ENCODE measurements at places on chromosomes 2 and 18.

GRCh38 chr2:221107424-221107823 lies 464.7 kb downstream of the EPHA4 start:
- DNase-seq: no peak

DNA sequence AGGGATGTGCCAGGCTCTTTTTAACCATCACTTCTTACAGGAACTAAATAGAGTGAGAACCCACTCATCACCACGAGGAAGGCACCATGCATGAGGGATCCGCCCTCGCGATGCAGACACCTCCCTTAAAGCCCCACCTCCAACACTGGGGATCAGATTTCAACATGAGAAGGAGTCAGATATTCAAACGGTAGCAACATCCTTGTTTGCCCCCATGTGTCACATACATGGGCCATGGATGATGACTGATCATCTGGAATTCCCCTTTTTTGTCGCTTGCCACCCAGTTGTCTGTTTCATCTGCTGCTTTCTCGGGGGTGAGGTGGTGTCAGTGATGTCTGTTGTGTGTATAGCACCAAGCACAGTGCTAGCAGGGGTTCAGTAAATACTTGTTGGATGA lies 57.9 kb downstream of the NCK2 start:
- DNase-seq: peak; percentile 70

DNA sequence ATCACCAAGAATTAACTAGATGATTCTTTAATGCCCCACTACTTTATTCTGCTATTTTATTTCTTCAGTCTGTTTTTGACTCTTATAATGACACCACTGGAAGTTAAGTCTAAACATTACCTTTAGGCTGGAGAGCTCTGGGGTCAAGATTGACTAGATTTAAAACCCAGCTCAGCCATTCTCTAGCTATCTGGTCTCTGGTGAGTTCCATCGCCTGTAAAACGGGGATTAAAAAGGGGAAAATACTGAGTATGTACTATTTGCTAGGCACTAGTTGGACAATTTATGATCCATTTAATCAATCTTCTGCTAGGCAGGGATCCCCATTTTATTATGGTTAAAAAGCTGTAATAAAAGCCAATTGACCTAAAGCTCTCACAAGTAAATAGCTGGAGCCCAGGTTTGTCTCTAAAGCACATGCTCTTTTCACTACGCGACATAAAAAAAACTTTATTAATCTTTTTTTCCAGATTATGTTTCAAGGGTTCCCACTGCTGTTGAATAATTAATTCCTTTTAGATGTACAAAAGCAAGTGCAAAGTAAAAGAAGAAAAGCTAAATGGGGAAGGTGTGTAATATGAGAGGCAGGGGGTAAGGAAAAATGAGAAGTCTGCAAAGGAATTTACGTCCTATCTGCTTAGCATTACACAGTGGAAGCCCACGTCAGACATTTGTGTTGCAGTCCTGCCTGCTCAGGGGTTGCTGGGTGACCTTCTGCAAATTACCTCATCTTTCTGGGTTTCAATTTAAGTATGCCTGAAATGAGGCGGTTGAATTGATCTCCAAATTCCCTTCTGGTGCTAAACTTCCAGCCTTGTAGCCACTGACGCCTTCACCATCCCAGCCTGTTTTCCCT lies 918 bp upstream of the NABP1 start:
- peak; percentile 59 for DNase-seq

DNA sequence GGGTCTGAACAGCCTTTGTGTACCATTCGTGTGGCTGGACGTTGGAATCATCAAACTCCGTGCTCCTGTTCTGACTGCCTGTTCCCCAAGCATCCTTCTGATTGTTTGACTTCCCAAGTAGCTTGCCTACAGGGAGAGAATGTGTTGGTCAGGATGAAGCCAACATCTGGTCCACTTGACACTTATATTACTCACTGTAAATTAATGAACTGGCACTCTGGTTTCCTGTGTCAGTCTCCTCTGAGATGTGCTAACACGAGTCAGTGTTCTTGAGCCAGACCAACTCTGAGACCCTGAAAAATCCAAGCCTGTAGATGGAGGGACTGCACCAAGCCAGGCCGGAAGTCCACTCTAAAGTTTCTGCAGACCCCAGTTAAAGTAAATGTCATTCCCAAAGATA lies 440.9 kb downstream of the ZNF516 start:
- DNase-seq: no peak

- DNase-seq: no peak
Measured at GRCh38 chr2:6823111-6823510, 42.6 kb downstream of the CMPK2 start.

- peak; percentile 49 for DNase-seq
Measured at GRCh38 chr2:204027091-204027490, 90.5 kb downstream of the ICOS start.

DNA sequence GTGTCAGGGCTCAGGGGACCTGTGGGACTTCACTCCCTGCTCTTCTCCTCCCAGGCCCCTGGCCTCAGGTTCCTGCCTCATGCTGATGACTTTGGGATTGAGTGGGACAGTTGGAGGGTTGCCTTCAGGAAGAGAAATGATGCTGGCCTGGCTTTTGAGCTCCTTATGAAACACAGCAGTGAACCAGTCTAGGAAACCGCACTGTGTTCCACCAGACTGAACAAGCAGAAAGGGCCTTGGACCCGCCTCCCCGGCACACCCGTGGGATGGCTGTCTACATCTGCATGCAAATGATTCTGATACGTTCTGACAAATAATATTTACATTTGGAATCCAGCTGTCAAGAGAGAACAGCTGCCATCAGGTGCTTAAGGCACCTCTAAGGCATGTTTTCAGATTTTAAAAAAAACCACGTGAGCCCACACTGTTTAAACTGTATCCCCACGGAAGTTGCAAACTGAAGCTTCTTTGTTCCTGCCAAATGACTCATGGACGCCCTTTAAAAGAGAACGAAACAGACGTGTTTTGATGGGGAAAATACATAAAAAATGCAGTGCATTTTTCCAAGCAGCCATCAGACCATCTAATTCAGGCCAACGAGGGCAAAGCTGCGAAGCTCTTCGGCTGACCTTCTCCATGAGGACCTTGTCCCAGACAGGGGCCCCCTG lies 27.6 kb upstream of the ASAP2 start:
- DNase-seq: no peak

DNA sequence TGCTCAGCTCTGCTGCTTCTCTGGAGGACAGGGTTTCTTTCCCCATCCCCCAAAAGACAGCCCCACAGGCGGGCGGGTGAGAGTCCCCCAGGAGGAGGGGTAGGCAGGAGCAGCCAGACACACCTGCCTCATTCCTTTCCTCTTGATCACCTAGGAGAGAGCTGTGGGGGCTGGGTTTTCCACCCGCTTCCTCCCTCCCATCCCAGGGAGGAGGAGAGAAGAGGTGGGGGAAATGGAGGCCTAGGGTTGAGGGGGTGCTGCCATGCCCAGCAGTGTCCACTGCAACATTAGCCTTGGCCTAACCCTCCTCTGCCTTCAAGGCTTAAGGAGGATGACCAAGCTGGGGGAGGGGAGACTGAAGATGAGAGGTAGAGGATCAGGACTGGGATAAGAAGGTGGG lies 14.7 kb downstream of the WNT10A start:
- DNase-seq: no peak

DNA sequence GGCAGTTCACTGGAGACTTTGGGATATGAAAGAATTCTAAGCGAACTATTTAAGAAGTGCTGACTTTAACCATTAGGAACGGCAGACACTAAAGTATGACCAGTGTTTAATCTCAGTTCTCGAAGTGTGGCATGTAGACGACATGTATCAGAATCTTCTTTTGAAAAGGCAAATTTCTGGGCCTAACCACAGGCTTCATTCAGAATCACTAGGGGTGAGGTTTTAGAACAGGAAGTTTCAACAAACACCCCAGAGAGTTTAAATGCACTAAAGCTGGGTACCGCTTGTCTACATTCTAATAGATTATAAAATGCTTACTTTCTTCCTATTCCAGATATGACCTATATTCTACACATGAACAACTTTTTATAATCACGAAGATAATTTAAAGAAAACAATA lies 180.3 kb downstream of the ANKRD44 start:
- peak; percentile 30 for DNase-seq

DNA sequence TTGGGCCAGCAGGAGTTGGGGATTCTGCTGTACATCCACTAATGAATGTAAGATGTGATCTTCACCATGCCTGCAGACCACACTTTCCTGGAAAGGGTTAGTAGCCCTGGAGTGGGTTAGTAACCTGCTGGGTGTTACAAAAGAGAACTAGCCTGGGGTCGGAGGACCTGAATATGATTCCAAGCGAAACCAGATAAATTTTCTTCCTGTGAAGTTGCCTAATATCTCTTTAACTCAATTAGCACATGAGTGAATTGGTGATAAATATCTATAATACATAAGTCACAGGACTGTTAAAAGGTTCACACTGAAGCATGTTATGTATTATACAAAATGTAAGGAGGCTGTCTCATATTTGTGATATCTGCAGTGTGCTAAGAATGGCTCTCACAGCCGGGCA lies 291.0 kb downstream of the CNTNAP5 start:
- no peak for DNase-seq

DNA sequence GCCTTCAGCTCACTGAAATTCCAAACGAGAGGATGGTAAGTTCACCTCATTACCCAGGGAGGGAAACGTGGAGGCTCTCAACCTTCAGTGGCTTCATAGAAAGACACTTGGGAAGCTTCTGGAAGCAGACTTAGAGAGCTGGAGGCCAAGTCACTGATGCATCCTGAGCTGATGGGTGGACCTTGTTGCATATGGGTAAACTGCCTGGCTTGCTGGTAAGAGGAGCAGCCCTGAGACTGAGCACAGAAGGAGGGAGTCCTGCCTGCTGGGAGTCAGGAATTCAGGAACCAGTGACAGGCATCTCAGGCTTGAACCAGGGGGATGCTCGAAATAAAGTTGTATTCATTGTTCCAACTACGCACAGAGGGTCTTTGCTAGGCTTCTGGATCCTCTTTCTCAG lies 66.5 kb upstream of the NPAS2 start:
- DNase-seq: no peak

All from MV-4-11 (cell line).